ENCODE measurements at places on chromosomes 7 and 10.

- DNase-seq = no peak
Observed at GRCh38 chr10:92595505-92595904, 2.6 kb downstream of the KIF11 start.

DNA sequence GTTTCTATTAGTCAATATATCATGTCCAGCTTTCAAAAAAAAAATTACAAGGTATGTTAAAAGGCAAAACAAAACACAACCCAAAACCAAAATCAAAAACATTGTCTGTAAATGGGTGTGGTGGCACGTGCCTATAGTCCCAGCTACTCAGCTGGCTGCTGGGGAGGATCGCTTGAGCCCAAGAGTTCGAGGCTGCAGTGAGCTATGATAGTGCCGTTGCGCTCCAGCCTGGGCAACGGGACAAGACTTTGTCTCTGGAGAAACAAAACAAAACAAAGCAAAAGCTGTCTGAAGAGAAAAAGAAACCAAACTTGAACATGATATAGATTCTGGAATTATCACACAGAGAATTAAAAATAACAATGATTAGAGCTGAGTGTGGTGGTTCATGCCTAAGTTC is 10.3 kb upstream of the CPA5 start:
- DNase-seq = no peak

DNA sequence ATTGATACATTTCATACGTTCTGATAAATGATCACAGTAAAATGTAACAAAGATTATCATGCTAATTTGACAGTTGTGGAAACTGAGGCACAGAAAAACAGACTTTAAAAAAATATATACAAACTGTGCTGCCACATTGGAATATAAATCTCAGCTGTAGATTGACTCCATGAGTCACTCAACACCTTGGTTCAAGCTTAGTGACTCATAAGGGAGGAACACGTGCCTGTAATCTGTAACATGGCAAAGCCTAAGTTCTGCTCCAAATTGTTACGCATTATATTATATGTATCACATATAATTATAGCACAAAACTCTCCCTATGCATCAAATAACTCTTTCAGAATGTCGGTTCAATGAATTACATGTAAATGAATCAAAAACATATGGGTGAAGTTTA is 1047.5 kb downstream of the GATA3 start:
- no peak for DNase-seq

DNA sequence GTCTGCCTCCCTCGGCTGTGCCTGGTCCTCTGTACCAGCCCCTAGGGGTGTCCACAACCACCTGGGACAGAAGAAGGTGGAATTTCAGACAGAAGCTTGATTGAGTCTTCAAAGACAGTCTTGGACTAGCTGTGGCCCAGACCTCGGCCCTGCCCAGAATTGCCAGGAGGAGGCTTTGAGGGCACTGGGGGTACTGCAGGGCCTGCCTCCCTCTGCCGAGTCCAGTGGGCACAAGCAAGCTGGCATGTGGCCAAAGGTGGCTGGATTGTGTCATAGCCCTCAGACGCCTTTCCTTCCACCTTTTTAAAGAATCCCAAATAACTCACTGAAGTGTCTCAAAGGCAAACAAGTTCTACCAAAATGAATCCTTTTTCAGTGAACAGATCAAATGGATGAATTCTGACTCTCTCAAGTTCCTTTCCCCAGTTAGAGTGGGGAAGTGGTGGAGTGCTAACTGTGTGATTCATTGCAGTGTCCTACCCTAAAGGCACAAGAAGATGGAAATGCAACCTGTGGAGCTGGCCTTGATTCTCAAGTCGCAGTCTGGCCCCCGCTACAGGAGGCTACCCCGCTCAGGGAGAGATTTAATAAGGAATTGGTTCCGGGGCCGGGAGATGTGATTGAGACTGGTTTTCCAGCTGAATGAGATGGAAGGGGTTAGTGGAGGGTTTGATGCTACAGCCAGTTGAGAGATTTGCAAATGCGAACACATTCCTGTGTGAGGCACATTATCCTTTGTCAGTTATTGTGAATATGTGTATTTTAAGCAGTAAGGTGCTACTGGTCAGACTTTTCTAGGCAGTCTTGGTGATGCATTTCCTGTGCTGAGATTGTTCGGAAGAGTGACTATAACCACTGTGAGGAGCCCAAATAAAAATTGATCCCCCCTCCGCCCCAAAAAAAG is 28.8 kb upstream of the SLC26A4 start:
- DNase-seq = no peak

GRCh38 chr7:135349746-135350145 is 116.1 kb downstream of the STRA8 start:
- no peak for DNase-seq

DNA sequence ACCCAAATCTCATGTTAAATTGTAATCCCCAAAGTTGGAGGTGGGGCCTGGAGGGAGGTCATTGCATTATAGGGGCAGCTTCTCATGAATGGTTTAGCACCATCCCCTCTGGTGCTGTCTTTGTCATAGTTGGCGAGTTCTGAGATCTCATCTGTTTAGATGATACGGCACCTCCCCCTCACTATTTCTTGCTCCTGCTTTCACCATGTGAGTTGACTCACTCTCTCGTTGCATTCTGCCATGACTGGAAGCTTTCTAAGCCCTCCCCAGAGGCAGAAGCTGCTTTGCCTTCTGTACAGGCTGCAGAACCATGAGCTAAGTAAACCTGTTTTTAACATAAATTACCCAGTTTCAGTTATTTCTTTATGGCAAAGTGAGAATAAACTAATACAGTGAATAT is 18.9 kb upstream of the ZNF138 start:
- DNase-seq = no peak

DNA sequence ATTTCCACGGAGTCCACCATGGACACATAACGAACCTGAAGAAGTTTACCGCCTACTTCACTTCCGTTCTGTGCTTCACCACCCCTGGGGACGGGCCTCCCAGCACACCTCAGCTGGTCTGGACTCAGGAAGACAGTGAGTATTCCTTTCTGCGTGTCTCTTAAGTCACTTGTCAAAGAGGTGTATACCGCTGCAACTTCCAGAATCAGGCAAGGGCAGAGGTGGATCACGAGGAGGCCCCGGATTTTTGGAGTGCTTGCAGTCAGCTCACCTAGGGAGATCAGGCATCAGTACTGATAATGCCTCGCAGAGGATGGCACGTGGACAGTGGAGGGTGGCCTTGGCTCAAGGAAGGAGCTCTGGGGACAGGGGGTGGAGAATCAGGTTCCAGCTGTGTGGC is 630.4 kb upstream of the FOXK1 start:
- no peak for DNase-seq

DNA sequence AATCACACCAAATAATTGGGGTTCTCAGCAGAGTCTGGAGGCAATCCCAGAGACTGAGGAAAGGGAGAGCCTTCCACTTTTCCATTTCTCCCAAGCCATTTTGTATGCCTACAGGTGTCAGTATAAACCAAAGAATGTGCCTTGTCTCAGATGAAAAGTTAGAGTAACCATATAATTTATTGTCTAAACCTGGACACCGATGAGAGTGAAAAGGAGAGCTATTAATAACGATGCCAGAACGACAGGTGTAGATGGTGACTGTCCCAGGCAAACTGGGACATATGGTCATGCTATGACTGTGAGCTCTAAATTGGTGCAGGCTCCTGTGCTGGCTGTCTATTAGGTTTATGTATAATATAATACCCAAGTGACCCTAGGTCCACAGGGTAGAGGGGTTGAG is 219.6 kb downstream of the ARHGAP12 start:
- DNase-seq = no peak

GRCh38 chr7:47069385-47070076 is 512.4 kb downstream of the TNS3 start:
- no peak for DNase-seq

GRCh38 chr7:3697472-3697871 is 396.4 kb downstream of the SDK1 start:
- DNase-seq = no peak

DNA sequence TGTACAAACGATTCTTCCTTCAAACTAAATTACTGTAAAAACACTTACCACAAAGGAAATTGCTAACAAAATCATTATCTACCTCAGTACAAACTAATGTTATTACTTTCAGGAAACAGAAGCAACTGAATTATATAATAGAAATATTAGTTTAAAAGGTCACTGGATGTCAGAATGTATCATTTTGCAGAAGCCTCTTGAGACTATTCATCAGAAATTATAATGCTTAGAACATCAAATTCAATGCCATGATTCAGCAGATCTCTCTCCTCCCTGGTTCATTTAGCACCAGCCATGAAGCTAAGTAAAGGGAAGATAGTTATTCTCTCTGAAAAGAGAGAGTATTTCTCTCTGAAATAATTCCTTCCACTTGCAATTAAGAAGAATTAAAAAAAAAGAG is 223.3 kb downstream of the IMMP2L start:
- DNase-seq = no peak

DNA sequence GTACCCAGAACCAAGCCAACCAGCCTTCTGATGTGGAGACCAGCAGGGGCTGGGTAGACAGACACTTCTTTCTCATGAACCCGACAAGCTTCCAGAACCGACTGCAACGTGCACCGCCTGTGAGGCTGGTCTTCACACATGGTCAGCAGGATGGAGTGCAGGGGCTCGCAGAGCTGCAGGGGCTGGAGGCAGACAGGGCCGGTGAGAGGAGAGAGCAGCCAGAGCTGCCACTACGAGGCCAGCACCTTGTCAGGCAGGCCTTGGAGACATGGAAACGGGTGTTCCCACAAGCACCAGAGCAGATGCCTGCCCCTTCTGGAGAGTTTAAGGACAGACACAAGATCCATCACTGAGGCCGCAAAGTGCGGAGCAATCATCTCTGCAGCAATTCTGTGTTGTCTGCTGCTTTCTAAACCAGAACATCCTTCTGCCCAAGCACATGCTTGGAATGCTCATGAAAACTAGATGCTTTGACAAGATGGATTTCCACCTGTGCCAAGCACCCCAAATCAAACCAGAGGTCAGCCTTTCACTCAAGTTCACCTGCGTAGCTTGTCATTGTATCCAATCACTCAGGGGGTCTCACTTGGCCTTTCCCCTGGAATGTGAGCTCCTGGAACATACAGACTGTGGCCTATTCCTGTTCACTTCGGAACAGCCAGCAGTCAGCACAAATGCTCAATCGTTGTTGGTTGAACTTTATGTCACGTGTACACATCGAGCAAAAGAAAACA is 32.2 kb downstream of the FRMPD2 start:
- no peak for DNase-seq
